ENCODE measurements at places on chromosomes 3 and 15.

DNA sequence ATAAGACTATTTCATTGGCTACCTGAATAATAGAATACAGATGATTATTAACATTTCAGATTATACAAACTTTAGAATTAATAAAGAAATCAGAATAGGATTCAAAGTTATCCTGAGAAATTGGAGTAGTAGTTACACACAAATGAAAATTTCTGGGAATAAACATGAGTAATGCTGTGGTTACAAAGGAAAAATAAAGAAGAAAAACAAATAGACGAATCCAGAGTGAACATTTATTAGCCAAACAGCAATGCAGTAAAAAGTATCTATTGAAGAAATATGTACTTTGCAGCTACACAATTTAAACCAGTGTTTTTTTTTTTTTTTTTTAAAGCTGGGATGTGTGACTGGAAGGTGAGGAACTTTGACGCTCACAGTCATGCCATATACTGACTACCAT is 1159.2 kb downstream of the TUSC7 start:
- DNase-seq = no peak

GRCh38 chr3:31695280-31696008 is 162.7 kb downstream of the STT3B start:
- DNase-seq = peak; percentile 54

DNA sequence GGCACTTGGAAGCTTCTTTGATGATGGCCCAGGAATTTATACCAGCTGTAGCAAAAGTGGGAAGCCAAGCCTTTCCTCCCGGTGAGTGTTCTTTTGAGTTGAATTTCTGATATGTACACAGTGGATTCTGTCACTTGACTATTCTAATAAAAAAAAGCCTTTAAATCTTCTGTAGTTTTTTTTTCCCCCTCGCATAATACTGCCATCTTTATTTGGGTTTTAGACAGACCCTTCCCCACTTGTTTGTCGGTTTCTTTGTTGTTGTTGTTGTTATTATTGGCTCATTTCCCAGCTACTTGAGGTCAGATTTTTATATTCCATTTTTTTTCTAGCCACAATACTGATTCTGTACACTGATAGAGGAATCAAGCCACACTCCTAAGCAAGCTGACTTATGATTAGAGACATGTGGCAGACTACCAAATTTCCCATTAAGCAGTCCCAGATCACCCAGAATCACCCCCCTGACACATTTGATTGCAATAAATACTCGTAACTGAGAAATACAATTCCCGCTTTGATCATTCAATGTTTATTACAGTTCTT is 122.4 kb upstream of the IL12A start:
- no peak for DNase-seq

- DNase-seq = no peak
Measured at GRCh38 chr3:32443478-32443877, 51.8 kb downstream of the CMTM7 start.

GRCh38 chr3:189001559-189001958 is 170.2 kb upstream of the TPRG1 start:
- DNase-seq = no peak

DNA sequence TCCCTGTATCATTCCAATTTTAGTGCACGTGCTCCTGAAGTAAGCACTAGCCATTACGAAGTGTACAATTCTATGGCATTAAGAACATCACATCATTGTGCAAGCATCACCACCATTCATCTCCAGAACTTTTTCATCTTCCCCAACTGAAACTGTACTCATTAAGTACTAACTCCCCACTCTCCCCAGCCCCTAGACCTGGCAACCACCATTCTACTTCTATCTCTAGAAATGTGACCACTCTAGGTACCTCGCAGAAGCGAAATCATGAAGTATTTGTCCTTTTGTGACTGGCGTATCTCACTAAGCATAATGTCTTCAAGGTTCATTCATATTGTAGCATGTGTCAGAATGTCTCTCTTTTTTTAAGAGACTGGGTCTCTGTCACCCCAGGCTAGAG is 11.4 kb downstream of the PPP1R2 start:
- no peak for DNase-seq

GRCh38 chr3:196193133-196193735 is 18.0 kb downstream of the ZDHHC19 start:
- peak; percentile 67 for DNase-seq

GRCh38 chr3:64093825-64094712 is 70.8 kb upstream of the PSMD6 start:
- DNase-seq = no peak

- DNase-seq = no peak
Measured at GRCh38 chr3:166274351-166275023, 437.3 kb upstream of the BCHE start.

- DNase-seq = no peak
Measured at GRCh38 chr3:120640231-120640630, 41.8 kb downstream of the HGD start.

- DNase-seq = no peak
Measured at GRCh38 chr3:33658621-33658990, 59.4 kb downstream of the CLASP2 start.

- DNase-seq = peak; percentile 59
Measured at GRCh38 chr15:68658151-68658550, 79.4 kb downstream of the CORO2B start.

DNA sequence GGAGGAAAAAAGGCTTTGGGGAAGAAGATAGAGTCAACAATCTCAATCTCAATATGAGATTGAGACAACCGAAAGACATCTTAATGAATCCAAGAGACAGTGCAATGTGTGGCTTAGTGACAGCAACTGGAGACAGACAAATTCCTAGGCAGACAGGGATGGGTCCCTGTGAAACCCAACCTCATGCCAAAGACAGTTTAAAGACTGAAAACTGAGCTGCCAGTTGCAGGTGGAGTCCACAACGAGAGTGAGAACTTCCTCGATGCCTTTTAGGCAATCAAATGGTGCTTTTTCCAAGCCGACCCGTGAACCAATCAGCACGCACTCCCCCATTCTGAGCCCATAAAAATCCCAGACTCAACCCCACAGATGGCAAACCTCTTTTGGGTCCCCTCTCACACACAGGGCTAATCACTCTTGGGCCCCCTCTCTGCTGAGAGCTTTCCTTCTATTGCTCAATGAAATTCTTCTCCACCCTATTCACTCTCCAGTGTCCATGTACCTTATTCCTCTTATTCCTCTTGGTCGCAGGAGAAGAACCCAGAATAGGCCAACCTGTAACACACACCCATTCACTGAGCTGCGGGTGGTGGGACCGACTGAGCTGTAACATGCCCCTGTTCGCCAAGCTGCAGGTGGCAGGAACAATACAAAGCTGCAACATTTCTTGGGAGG is 34.8 kb downstream of the ZMAT3 start:
- DNase-seq = no peak

GRCh38 chr15:92930054-92930621 is 30.0 kb downstream of the CHD2 start:
- no peak for DNase-seq

DNA sequence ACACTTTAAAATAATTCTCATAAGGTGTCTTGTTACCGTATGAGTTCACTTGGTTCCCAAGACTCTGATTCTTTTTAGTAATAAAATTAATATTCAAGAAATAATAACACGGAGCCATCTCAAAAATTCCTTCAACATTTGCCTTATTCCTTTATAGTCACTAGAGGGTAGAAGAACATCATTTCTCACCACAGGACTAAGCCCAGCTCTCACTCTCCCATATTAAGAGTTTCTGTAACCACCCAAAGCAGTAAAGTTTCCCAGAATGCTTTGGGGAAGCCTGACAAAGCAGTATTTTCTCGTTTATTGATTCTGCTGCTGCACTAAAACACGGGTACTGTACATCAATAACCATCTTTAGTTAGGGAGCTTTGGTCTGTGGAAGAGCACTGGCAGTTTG is 114.9 kb downstream of the MCTP2 start:
- DNase-seq = no peak

DNA sequence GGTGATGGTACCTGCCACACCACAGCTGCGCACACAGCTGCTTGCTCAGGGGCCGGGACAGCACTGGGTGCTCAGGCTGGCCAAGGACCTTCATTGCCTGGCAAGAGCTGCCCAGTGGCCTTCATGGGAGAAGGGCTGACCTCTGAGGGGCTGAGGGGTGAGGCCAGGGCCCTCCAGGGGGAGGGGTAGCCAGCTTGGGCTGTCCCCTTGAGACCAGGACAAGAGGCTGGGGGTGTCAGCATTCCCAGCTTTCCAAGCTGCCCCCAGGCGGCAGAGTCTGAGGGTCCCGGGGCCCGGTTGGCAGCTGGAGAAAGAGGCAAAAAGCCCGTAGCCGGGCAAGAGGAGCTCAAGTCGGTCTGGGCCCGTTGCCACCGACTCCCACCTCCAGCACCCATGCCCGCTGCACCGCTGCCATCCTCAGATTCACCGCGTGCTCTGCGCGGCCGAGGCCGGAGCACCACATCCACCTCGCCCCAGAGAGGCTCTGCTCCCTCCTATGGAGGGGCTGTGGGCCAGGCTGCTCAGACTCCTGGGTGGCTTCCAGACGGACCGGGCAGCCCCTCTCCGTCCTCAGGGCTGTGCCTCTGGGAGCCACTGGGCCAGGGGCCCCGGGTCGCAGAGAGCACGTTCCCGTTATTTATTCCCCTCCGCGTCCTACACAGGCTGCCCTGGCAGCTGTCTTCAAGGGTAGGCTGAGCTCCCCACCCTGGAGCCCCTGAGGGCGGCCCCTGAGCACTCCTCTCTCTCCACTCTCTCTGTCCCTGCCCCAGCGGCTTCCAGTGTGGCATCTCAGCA is 51.5 kb downstream of the PLXNA1 start:
- no peak for DNase-seq

DNA sequence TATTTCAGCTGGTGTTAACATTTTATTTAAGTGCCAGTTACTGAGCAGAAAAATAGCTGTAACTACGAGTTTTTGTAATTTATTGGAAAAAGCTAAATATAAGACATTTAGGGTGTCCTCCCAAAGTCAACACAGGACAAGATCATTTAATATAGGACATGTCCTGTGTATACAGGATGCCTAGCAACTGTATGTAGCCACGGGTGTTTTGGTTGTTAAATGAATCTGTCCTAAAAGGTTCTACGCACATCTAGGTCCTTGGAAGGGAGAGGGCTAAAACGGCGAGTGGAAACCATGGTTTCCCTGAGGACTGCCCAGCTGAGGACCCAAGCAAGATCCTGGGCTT is 565 bp upstream of the ZNF621 start:
- no peak for DNase-seq

GRCh38 chr3:97937205-97937604 is 35.0 kb downstream of the RIOX2 start:
- no peak for DNase-seq

DNA sequence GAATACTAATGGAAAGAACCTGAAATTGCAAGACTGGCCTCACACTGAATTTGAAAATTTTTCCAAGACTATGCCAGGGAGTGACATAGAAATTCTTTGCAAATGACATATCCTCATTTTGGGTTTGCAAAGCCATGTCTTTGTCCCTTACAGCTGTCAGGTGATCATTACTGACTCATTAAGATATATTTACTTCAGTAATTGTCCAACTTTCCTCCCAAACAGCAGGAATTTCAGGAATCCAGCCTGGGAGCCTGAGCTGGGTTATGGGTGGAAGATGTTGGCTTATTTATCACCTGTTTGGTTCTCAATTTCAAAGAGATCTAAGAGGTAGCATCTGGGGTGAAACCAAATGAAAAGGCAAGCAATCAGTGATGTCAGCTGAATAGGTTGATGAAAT is 111.6 kb upstream of the ACP3 start:
- DNase-seq = no peak

DNA sequence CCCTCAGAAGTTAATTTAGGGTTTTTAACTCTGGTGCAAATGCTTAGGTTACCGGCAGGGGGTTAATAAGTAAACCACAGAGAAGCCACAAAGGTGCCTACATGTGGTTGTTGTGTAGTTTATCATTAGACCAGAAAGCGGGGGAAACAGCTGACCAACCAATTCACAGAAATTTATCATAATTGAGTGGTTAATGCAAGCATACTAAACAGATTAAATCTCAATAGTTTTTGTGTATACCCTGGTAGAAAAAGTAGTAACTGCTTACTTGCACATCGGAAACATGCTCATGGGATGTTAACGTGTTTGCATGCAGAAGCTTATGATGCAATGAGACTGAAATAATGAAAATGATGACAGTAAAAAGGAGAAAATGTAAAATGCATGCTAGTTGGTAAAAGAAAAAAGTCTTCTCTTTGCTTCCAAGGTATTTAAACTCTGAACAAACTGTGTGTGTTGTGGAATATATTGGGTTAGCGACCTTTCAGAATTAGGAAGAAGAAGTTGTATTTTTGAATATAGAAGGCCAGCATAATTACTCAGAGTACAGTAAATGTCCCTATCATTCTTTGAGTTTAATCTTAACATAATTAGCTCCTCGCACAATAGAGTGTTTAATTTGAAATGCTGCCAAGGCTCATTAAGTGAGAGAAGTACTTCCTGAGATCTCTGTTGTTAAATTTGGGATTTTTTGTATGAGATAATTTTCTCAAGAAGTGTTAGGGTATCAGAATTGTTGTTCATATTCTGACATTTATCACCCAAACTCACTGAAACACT is 316.2 kb downstream of the PTPRG start:
- no peak for DNase-seq

GRCh38 chr3:128006061-128007032 is 45.9 kb upstream of the SEC61A1 start:
- no peak for DNase-seq

DNA sequence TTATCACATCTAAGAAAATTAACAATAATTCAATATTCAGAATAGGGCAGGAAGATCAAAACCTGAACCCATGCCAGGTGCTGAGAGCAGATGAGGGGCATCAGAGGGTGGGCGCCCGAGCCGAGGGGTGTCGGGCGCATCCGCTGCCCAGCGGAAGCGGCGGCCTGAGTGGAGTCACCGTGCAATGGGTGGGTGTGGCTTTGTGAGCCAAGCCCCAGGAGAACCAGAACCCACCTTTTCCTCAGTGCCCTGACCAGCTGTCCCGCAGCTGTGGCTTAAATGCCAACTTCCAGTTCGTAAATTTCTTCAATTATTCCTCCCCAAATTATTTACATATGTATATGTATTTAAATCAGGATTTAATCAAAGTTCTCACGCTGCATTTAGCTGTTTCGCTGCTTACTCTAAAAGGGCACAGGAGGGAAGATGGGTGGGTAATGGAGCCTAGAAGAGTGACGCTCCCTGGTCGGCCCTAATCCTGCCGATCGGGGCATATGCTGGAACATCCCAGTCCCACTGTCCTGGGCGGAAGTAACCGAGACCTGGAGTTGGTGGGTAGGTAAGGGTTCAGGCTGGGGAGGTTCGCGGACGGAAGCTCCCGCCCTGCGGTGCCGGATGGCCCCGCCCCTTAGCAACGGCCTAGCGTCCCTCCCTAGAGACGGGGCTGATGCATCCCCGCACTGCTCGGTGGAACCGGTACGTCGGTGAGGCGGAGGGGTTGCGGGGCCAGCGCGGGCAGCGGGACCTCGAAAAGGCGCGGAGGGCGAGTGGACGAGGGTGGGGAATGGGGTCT is 1.3 kb downstream of the DNAH1 start:
- DNase-seq = peak; percentile 71

- DNase-seq = no peak
Measured at GRCh38 chr3:43161684-43162229, 55.9 kb upstream of the POMGNT2 start.

All from hematopoietic multipotent progenitor cell treated with erythropoietin and hydrocortisone succinate and interleukin-3 and kit ligand, for 6 days (in vitro differentiated cells).